ENCODE measurements at places on chromosomes 1 and 21. TPM values are rescaled to one million over a fixed set of nuclear protein-coding genes. Genes with fewer than 3 reads are reported as not detected.

The KLF17 gene
- total RNA-seq = not detected

DNA sequence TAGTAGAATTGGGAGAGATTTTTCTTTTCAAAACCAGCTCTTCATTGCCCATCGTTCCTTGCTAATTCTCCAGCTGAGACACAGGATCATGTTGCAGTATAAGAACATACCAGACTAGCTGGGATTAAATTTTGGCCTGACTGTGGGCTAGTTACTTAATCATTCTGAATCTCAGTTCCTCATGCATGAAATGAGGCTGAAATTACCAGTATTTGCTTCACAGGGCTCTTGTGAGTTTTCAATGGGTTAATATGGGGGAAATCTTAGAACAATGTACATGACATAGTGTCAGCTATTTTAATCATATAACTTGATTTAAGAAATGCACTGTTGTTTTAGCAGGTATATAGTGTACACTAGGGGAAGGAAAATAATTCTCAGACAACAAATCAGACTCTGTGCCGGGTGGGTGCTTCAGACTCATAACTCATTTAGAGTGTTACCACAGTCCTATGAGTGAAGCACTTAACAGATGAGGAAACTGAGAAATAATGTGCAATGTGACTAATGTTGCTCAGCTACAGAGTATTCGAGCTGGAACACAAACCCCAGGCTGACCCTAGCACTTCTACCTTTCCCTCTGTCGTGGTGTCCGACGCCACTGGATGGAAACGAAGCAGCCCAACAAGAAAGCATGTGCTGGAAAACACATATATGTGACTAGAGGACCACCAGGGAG lies 137.6 kb upstream of the SGIP1 start:
- no peak for DNase-seq

The SMPDL3B gene
- 0.83 TPM for total RNA-seq

DNA sequence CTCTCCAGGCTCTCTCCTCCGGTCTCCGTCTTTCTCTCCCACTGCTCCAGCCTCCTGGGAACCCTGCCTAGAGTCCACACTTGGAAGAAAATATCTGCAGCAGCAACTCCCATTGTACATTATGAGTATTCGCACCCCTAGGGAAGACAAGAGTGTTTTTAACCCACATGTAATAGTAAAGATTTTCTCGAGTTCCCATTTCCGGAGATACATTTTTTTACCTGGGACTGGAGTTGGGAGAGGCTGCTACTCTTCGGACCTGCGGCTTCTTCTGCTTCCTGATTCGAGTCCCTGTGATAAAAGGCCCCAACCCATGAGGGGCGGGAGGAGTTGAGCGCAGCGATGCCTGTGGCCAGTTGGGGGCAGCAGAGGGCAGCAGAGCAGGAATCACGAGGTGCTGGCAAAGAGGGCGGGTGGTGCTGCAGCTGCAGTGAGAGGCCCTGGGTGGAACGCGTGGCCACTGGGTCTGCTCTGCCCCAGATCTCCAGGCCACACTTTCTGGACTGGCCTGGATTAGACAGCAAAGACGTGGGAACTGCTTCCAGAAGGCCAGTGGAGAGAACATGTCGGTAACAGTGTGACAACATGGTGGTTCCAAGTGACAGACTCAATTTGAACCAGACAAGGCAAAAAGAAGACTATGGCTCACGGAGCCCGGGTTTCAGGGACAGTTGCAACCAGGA lies 221.0 kb upstream of the CSF3R start:
- DNase-seq = peak; percentile 67

DNA sequence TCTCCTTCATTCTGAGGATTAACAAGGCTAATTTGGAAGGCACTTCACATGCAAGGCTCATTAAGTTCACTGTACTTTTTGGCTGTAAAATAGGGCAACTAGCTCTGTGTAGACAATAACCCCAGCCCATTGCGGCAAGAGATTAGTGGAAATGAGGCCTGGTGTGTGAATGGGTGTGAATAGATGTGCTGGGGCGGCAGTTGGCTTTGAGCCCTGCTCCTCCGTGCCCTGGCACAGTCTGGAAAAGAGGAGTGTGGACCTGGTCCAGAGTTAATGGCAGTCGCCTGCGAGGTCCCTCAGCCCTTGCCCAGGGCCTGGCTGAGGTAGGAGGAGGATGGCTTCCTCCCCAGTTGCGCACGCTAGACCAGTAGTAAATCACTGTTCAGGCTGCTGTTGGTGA lies 4.8 kb downstream of the KISS1 start:
- DNase-seq = no peak

The EPB41 gene
- 109 TPM for total RNA-seq
